ENCODE measurements at places on chromosomes 7 and 10.

DNA sequence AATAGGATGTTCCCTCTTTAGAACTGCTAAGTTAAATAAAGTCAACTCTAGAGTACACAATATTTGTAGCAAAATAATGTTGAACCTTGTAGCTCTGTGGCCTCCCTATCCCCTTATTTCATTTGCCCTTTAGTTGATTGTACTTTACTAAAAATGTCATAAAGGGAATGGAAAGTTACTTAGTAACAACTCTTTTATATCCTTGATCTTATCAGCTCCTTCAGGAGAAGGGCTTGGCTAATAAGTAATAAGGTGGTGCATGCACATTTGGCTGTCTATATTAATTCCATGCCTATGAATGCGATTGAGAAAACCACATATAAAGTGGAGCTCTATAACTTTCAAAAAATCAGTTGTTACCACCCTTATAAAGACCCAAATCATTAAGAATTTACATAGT is 41.5 kb upstream of the GATA3 start:
- no peak for DNase-seq

DNA sequence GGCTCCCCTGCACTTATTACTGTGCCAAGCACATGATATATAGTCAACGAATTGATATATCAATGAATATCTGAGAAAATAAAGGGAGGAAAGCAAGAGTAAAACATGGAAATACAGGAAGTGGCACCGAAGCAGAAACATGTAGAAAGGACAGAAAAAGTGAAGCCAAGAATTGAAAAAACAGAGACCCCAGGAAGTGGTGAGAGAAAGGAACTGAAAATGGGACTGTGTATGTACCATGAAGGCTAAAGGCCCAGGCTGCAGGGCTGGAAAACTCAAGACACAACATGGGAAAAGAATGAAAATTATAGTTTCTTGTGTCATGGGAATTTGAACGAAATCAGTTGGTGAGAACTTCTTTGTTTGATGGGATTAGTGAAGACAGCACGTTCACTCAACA is 60.6 kb downstream of the MAP3K8 start:
- no peak for DNase-seq

- no peak for DNase-seq
Measured at GRCh38 chr10:119700321-119700954, 25.4 kb upstream of the INPP5F start.

- DNase-seq: peak; percentile 33
Measured at GRCh38 chr10:1074052-1074747, 18.0 kb downstream of the WDR37 start.

- no peak for DNase-seq
Measured at GRCh38 chr10:32004161-32004591, 52.0 kb downstream of the KIF5B start.
